Mononuclear cell (primary cell): ENCODE measurements at places on chromosomes 4 and X. TPM values are rescaled to one million over a fixed set of nuclear protein-coding genes. Genes with fewer than 3 reads are reported as not detected.

Gene CLRN2
- total RNA-seq, result not detected

Gene GAB3
- total RNA-seq, result 10.1 TPM

Gene RHOH
- total RNA-seq, result 164 TPM

Gene LINC00632
- total RNA-seq, result 0.21 TPM

Gene GYPE
- total RNA-seq, result 0.10 TPM

Gene SLC9B1
- total RNA-seq, result 3.4 TPM

Gene CTAG1B
- not detected for total RNA-seq

Gene KCND1
- total RNA-seq, result 1.2 TPM

Gene NSD2
- total RNA-seq, result 45.3 TPM

Gene GPRIN3
- total RNA-seq, result 51.6 TPM

Gene ALPK1
- total RNA-seq, result 9.6 TPM

Gene HERC6
- total RNA-seq, result 13.6 TPM

Gene P2RY4
- not detected for total RNA-seq

Gene MBNL3
- 27.4 TPM for total RNA-seq
